ENCODE measurements at places on chromosomes 13 and 19.
A peak's percentile ranks its signal among the peaks of the same experiment; 100 is the strongest.

- no peak for DNase-seq
These were observed 1.2 kb downstream of the ZNF347 start for GRCh38 chr19:53157626-53158025.

GRCh38 chr19:57934820-57935665 lies at the start of gene ZNF418:
Gene ZNF418, minus strand, starts transcription at chr19:57935402. Its CDS starts 1,580 bp downstream, at chr19:57933822.
- peak; percentile 16 for DNase-seq

- no peak for DNase-seq
These were observed 249.4 kb downstream of the PCCA start for GRCh38 chr13:100338275-100338674.

DNA sequence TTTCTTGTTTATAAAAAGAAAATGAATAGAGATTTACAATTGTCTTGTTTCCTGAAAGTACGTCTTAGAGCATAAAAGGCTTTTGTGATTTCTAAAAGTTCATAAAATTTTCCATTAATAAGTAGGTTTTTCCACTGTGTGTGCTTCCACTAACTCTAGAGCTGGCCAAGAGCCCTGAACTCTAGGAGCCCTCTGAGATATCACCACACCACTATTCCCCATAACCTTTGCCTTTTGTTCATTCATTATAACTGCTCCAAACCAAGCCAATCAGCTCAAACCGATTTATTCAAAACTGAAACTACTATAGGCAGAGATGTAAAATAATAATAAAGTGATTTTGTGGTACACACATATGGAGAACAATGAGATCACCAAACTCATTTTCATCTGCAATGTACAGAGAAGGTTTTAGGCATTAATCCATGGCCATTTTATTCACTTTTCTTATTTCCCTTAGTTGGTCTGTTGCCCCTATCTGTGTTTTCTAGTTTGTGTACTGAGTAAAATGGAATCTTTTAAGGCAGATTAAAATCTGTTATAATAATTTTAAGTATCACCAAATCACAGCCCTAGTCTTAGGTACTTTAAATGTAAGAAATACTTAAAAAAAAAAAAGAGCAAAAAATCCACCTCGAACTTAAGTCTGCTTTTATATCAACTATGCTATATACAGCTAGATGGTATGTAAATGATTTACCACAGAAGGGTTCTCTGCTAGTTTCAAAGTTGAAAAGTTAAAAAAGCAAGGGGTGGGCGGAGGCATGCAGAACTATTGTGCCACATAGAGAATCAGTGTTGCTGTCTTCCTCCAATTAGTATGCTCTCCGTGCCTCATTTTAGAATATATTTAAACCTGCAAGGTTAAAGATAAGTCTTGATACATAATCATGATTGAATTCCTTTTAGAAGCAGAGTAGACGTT lies 311.3 kb downstream of the KLF12 start:
- DNase-seq: no peak

GRCh38 chr19:9148697-9149096 lies 8.5 kb downstream of the ZNF317 start:
- no peak for DNase-seq

DNA sequence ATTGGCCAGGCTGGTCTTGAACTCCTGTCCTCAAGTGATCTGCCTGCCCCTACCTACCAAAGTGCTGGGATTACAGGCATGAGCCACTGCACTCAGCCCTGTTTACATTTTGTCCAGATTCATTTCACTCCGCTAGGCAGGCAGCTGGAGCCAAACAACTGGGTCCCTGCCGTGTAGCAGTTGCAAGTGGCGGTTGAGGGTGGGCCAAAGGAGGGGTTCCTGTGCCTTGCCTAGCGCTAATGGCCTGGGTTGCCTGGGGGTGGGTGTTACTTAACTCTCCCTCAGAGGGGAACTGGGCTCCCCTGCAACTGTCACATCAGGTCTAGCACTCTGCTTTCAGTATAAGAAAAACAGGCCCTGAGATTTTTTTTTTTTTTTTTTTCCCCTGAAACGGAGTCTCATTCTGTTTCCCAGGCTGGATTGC lies 7.4 kb downstream of the ACP5 start:
- no peak for DNase-seq

- no peak for DNase-seq
These were observed 133.2 kb downstream of the VWA8 start for GRCh38 chr13:41827507-41828213.

DNA sequence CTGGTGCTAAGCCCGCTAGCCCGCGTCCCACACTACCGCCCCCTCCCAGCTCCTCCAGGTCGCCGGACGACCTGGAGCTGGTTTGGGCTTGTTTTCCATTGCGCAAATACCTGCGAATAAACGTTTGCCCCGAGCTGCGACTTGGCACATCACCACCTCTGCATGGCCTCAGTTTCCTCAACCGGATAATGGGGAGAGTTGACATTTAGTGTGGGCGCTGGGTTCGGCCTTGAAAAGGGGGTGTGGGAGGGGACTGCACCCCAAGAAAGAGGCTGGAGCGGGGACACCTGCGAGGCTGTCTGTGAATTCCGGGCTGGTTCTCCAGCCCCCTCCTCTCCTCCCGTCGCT lies 11.0 kb upstream of the JUND start:
- peak; percentile 77 for DNase-seq

DNA sequence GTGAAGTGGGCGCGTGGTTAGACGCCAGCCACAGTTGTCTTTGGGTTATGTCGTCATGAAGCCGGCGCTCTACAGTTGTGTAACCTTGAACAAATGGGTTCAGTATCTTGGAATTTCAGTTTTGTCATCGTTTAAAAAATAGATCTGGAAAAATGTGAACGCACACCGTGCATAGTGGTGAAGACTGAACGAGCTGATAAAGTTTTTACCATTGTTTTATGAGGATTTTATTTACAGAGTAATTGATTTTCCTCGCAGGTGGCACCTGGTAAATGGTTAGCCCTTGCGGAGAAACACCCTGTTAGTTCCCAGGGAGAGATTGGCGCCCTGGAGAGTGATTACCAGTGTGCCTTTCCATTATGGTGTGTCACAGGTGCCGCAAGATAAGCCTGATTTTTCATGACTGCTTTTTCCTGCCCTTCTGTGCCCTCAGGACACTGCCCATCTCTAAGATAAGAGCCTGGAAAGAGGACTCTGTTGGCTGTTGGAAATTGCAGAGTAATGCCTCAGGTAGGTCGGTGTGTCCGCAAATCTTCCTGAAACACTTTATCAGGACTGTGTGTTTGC lies 577 bp downstream of the ZNF181 start:
- DNase-seq: no peak

DNA sequence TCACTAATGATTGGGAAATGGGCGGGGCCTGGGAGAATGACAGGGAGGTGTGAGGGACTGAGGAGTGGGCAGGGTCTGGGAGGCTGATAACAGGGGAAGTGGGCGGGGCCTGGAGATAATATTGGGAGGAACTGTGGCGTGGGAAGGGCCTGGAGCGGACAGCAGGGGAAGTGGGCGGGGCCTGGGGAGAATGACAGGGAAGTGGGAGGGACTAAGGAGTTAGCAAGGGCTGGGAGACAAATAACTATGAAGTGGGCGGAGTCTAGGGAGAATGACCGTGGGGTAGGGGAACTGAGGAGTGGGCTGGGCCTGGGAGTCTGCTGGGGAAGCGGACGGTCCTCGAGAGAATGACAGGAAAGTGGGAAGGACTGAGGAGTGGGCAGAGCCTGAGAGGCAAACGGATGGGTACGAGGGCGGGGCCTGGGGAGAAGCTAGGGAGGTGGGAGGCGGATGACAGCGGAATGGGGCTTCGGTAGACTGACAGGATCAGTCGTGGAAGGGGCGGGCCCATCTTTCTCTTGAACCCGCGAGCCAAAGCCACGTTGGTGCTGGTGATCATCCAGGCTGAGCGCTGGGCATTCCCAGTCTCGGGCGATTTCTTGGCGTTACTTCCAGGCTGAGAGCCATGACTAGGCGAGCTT lies 14.0 kb upstream of the TUBB4A start:
- peak; percentile 77 for DNase-seq

DNA sequence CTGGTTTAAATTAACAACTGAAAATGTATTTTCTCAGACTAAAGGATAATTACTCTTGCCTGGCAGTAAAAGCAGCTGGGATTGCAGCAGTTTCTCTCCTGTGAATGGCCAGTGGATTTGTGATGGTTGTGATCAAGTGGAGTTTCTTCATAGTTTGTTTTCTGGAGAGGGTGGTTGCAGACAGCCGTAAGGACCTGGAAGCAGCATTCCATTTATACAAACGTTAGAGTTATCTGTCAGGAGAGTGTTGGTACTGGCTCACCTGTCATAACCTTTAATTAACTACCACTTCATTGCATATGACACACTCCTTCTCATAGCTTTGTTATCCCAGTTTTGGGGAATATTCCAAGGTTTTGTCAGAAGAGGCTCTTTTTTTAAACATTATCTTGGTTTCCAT lies 258.4 kb upstream of the SLC10A2 start:
- no peak for DNase-seq

DNA sequence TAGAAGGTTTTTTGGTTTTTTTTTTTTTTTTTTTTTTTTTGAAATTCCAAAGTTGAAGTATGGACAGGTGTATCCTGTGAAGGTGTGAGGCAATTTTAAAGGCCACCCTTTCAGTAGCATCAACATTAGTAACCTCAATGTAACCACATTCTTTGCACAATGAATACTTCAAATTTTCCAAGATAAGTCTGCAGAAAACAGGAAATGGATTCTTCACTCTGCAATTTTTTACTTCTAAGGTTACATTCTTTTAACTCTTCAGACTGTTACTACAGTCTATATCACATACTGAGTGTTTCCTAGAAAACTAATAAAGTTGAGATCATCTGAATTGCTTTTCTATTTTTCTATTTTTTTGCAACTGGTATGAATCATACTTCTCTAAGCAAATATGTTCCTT lies 569.0 kb upstream of the GPC6 start:
- no peak for DNase-seq
